ENCODE measurements at places on chromosomes 11 and 22. TPM values are rescaled to one million over a fixed set of nuclear protein-coding genes. Genes with fewer than 3 reads are reported as not detected.

- DNase-seq: peak; percentile 88
These were observed 23.2 kb upstream of the UBASH3B start for GRCh38 chr11:122632181-122632824.

DNA sequence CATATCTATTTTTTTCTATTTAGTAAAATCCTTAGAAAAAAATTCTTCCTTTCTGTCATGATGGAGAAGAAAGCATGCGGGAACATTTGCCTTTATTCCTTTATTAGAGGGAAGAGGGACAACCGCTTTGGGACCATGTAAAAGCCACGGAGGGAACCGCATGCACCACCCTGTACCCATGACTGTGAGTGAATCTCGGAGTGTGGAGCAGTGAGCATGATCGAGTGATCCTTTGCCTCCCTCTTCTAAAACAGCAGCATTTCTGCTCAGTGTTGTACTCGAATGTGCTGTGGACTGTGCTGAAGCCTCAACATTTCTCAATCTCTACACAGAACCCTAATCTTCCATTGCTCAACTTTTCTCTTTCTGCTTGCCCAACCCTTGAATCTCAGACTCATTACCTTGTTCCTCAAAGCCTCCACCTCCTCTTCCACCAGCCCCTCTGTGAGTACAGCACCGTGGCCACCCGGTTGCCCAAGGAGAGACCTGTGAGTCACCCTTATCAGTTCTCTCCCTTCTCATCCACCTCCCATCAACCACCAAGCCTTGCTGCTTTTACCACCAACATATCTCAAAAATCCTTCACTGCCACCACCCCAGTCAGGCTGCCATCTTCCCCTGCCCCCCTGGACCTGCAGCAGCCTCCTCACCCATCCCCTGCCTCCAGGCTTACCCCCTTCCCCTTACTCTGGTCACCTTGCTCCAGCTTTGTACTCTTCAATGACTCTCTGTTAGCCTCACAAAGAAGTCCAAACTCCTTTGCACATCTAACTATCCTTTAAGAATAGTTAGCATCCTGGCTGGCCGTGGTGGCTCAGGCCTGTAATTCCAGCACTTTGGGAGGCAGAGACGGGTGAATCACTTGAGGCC, 103.1 kb downstream of the NAT10 start:
- peak; percentile 82 for DNase-seq

DNA sequence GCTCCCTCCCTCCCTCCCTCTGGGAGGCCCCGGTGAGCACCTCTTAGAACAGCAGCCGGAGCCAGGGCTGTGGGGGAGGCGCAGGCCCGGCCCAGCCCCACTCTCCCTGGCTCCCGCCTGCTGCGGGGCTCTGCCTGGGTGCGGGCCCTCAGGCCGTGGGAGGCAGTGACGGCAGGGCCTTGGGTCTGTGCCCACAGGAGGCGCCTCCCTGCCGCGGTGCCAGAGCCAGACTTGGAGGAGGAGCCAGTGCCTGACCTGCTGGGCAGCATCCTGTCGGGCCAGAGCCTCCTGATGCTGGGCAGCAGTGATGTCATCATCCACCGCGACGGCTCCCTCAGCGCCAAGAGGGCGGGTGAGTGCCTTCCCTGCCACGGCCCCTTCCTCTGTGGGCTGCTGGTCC, 9.5 kb downstream of the IRF7 start:
- DNase-seq: peak; percentile 58

RFPL3 gene
- not detected for total RNA-seq

RAPSN gene
- total RNA-seq: 0.26 TPM

PGGHG gene
- total RNA-seq: 1.7 TPM

All from bronchial epithelial cell (primary cell).